ENCODE measurements at places on chromosomes 1 and 21.

- DNase-seq = no peak
These were observed 57.4 kb upstream of the AJAP1 start for GRCh38 chr1:4597020-4597419.

- no peak for DNase-seq
These were observed 25.6 kb downstream of the C1orf116 start for GRCh38 chr1:207006914-207007313.

- DNase-seq = no peak
These were observed 19.0 kb upstream of the PTPN14 start for GRCh38 chr1:214570442-214570841.

GRCh38 chr1:173212952-173213491 lies 5.9 kb upstream of the TNFSF4 start:
- DNase-seq = no peak

DNA sequence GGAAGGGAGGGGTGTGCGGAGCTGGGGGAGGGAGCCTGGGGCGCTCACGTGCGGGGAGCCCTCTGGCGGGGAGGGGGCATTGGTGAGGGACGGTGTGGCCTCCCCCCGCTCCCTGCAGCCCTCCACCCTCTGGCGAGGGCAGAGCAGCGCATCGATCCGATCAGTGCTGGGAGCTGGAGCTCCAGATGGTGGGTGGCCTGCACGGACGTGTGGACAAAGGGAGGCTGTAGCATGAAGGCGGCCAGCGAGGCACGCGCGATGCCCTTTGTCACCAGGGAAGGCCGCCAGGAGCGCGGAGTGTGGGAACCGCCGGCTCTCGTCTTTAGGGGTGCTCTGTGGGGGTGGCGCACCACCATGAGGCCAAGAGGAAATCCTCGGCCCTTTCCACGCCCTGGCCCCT lies 5.4 kb upstream of the HES5 start:
- DNase-seq = no peak

GRCh38 chr21:41500931-41501381 lies 7.0 kb downstream of the TMPRSS2 start:
- no peak for DNase-seq

DNA sequence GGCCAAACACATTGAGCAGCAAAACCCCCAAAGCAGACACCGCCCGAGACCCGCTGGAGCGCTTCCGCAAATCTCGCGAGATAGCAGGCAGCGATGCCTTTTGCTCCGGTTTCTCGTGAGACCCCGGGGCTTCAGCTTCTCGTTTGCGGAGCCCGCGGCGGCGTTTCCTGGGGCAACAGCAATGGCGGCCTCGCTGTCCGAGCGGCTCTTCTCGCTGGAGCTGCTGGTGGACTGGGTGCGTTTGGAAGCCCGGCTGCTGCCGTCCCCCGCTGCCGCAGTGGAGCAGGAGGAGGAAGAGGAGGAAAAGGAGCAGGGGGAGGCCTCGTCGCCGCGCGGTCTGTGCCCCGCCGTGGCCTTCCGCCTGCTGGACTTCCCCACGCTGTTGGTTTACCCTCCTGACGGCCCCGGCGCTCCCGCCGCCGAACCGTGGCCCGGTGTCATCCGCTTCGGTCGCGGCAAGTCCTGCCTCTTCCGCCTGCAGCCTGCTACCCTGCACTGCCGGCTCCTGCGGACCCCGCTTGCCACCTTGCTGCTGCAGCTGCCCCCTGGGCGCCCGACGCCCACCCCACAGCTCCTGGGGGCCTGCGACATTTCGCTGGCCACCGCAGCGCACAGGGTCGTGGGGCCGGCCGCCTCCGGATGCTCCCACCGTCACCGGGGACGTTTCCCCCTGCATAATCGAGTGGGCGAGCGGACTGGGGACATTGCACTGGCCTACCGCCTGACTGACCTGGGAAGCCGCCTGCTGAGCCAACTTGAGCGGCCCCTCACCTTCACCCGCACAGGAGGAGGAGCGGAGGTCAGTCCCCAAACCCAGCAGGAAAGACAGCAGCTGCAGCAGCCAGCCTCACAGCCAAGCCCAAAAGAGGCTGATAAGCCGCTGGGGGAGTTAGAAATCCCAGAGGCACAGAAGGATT lies at the start of gene MAP10:
TSS of gene MAP10 (plus strand) at position 148 of the 917 bp plus-strand sequence. CDS start at position 182, 34 bp downstream.
- peak; percentile 74 for DNase-seq

GRCh38 chr1:93821423-93822144 lies 57.4 kb downstream of the DNTTIP2 start:
- no peak for DNase-seq

DNA sequence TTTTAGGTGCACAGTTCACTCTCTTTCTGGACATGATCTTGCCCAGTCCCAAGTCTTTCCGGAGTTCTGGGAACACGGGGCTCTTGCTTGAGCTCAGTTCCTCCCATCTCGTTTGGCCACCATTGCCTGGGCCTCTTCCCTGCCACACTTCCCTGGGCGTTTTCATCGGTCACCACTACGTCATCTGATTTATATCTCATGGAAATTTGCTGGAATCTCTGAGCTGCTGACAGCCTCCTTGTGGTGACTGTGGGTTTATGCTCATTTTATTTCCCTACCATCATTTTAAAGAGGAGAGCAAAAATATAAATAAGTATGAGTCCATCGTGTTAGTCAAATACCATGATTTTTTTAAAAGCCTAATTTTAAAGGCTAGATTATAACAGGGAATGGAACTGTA lies 449.1 kb upstream of the KAZN start:
- no peak for DNase-seq

DNA sequence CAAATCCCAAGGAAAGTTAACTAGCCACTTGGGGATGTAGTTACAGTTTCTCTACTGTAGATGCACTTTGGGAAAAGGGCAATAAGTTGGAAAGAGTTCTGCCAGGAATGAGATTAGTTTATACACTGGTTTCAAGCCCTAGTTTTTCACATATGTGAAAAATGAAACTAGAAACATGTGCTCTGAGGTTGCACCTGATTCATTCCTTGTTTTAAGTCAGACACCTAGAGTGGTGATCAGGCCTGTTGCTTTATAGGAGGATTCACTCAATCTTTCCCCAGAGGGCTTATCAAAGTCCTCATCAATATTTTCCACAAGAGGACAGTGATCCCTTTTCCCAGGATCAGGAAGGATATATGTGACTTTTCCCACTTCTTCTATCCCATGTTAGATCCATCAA lies 515.9 kb upstream of the PKN2 start:
- no peak for DNase-seq

GRCh38 chr1:1567891-1568291 lies 6.8 kb downstream of the SSU72 start:
- no peak for DNase-seq

GRCh38 chr1:18830596-18830995 lies 28.9 kb downstream of the TAS1R2 start:
- DNase-seq = no peak

DNA sequence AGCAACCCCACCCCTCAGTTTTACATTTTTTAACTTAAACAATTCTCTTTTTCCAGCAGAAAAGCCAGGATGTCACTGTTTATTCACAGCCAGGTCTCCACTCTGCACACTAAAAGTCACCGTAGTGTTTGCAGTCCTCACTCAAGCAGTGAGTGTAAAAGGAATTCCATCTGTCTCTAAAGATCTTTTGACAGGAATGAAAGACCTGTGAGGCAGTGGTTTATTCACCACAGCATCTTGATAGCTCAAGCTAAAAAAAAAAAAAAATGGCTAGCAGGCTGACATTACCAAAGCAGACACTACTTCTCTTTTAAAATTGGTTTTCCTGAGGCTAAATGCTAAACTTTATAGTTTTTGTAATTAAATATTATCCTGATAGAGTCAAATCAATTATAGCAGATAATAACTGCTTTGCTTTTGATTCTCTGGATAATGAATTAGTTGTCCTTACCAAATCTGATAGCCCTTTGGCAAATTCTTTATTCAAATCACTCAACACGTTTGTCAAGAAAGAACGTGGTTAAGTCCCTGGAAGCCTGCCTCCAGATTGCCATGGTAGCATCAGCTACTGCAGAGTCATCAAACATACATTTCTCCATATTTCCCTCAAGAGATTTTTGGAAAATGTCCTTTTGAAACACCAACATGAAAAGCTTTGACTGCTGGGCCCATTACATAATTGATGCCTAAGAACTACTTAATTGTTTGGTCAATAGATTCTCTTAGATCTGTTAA lies 22.2 kb upstream of the SLC5A9 start:
- no peak for DNase-seq

DNA sequence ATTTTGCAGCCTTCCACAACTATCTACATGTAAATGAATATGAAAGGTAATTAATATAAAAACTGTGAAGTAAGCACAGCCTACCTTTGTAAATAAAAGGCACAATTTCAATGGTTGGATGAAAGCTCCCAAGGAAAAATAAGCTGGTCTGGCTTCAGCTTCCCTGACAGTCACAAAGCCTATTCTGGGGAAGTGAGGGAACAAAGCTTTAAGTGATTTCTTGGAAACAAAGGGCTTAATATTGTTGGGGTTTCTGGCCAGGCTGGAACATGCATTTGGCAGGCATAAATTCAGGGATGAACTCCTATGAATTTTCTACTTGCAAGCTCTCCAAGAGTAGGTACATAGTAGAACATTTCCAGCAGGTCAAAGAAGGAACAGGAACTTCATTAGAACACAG lies 17.3 kb downstream of the BCAS2 start:
- DNase-seq = no peak

DNA sequence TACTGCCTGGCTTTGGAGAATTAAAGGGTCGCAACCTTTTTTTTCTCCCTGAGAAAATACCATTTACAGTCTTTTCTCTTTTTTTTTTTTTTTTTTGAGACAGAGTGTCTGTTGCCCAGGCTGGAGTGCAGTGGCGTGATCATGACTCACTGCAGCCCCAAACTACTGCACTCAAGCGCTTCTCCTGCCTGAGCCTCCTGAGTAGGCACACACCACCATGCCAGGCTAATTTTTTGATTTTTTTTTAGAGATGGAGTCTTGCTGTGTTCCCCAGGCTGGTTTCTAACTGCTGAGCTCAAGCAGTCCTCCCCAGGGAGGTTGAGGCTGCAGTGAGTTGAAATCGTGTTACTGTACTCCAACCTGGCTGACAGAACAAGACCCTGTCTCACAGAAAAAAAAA lies 24.6 kb downstream of the UBE4B start:
- DNase-seq = no peak

DNA sequence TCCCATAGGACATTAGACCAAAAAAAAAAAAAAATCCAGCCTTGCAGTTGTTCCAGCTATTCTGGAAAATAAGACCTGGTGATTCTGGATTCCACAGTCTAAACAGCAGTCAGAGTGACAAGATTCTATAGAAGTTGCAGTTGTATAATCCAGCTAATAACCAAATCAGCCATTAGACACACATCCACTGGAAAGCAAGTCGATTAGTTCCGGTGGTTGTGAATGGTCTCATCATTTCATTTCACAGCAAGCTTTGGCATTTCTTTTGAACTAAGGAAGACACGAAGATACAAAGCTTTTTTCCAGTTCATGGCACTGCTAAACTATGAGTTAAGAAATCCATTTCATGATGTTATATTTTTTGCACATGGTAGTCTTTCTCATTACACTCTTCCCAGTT lies 54.4 kb upstream of the FAM89A start:
- DNase-seq = no peak

GRCh38 chr1:174968750-174969244 lies 30.9 kb upstream of the CACYBP start:
- DNase-seq = no peak

GRCh38 chr1:230828421-230828820 lies 39.9 kb downstream of the C1orf198 start:
- no peak for DNase-seq

DNA sequence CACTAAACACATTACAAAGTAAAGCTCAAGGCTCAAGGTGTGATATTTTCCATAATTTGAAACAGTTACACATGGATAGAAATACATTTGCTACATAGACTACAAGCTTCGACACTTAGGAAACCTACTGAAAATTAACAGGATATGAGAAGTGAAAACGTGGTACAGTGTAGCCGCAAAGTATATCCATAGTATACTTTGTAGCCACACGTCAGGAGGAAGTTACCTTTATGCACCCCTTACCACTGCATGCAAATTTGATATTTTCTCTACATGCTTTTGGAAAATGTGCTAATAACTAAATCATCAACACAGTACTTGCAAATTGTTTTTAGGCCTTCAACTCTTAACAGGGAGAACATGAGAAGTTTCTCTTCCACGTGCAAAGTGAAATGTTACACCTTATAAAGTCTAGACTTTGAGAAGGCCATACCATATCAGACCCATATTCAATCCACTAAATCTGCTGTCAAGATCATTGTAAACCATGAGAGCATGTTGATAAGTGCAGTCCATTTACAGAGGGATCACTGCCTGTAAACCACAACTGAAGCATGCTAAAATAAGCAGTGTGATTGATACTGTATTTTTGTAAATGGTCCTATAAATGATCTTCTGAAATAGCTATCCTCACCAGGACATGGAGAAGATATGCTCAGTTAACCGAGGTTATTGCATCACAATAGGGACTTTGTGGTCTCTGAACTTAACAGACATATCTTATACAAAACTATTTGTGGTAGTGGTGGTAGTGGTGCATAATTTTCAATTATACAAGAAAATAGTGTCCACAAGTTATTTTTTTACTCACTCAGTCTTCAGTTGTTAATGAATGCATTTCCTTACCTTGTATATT lies 64.7 kb downstream of the VAV3 start:
- DNase-seq = no peak

- no peak for DNase-seq
These were observed 93.4 kb downstream of the CD58 start for GRCh38 chr1:116477429-116477828.

DNA sequence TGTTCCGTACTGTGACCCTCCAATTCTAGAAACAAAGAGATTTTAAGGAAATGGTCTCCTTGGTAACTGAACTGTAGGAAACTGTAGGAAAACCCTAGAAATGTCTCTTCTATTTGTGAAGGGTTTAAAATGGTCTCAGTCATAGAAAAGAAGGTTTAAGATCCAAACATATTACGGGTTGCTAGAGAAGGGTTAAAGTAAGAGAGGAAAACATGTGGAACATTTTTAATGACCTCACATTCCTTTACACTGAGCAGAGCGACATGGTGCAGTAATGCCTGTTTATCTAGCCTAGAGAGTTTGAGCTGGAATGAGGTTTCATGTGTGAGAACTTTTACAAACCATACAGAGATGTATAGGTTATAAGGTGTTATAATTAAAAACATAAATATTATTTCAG lies 36.9 kb upstream of the C1orf105 start:
- no peak for DNase-seq

All from hypothalamus (tissue), 51 donors.